ENCODE measurements at places on chromosomes 3 and 15.
A peak's percentile ranks its signal among the peaks of the same experiment; 100 is the strongest.

DNA sequence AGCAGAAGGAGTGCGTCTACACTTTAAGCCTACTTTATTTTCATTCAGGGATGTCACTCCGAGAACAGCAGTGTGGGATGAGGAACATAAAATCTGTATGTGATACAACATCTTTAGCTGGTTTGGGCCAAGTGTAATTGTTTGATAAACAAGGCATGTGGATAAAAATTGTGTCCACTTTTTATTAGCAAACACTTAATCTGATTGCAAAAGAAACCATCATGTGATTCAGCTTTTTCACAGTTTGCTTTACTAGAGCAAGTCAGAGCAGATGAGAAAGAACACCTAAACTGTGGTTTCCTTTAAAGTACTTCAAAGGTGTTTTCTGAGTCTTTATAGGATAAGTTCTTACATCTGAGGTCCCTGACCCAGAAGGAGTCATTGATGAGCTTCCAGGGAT is 237.9 kb downstream of the THSD4 start:
- DNase-seq: no peak

DNA sequence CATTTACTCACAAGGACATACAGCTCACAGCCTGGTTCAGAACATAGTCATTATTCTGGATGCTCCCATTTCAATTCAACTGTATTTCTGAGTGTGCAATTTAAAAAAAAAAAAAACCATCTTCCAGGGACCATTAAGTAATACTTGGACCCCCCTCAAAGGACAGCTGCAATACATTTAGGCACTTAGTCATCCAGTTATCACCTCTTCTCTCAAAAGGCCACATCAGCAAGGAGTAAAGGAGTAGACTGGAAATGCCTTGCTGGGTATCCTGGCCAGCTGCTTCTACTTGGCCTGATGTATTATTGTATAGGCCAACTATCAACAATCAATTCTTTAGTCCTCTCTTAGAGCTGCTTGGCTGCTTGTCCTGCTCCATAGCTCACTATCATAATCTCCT is 211.4 kb upstream of the SETMAR start:
- DNase-seq: no peak

DNA sequence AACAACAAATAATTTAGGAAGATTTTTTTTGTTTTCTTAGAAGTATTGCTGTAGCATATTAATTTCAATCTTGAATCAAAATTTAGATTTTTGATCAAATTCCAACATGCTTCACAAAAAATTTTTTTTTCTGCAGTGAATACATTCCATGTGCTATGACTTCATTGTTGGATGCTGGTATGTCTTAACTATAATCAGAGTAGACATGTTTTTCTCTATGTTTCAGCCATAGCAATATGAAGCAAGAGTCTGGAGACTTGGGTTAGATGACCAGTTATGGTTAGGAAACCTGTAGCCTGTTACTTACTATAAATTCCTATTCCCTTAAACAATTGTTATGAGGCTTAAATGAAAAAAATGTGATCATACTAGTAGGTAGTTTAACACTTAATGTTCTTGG is 176.1 kb upstream of the CHL1 start:
- no peak for DNase-seq

DNA sequence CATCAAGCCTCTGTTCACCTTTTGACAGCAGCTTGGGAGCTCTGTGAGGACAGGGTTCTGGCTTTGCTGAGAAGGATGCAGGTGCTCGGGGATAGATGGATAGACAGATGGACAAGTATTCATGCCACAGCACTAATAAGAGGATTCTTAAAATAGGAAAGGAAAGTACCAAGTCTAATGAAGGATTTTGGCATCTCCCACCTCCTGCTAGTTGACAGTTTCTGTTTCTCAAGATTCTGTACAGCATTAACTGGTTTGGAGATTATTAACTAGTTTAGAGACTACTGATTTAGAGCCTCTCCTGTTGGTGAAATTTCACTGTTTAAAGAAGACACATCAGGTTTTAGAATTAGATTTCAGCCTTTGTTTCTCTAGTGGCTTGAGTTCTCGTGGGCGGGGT is 152.3 kb downstream of the CACNA1D start:
- DNase-seq: no peak

GRCh38 chr3:168044049-168044448 is 51.7 kb downstream of the GOLIM4 start:
- no peak for DNase-seq

DNA sequence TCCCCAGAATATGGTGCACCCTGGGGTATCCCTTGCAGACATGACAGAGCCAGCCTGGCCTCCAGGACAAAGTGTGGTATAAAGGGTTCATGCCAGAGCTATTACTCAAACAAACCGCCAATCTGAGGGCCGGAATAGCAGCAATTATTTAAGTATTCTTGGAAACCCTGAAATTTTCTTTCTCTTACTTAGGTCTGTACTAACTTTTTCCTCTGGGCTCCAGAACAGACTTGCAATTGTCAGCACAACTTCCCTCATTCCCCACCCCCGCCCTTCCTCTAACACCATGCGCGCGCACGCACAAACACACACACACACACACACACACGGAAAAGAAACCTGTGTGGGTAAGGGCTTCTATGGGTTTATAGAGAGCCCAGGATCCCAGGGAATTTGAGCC is 56.3 kb downstream of the ISG20 start:
- no peak for DNase-seq

GRCh38 chr3:156602424-156602823 is 47.5 kb upstream of the SSR3 start:
- DNase-seq: no peak

DNA sequence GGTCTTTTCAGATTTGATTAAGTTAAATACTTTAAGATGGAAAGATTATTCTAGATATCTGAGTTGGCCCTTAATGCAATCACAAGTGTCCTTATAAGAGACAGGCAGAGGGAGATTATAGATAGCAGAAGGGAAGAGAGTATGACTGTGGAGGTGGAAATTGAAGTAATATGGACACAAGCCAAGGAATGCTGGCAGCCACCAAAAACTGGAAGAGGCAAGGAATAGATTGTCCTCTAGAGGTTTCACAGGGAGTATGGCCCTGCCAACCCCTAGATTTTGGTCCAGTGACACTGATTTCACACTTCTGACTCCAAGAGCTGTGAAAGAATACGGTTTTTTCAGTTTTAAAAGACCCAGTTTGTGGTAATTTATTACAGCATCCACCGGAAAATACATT is 1498.7 kb upstream of the CADM2 start:
- no peak for DNase-seq

- DNase-seq: no peak
Measured at GRCh38 chr15:73564255-73564654, 68.9 kb downstream of the NPTN start.

- DNase-seq: no peak
Measured at GRCh38 chr15:95653361-95653805, 677.1 kb upstream of the NR2F2 start.

GRCh38 chr15:95958382-95958781 is 372.1 kb upstream of the NR2F2 start:
- no peak for DNase-seq

DNA sequence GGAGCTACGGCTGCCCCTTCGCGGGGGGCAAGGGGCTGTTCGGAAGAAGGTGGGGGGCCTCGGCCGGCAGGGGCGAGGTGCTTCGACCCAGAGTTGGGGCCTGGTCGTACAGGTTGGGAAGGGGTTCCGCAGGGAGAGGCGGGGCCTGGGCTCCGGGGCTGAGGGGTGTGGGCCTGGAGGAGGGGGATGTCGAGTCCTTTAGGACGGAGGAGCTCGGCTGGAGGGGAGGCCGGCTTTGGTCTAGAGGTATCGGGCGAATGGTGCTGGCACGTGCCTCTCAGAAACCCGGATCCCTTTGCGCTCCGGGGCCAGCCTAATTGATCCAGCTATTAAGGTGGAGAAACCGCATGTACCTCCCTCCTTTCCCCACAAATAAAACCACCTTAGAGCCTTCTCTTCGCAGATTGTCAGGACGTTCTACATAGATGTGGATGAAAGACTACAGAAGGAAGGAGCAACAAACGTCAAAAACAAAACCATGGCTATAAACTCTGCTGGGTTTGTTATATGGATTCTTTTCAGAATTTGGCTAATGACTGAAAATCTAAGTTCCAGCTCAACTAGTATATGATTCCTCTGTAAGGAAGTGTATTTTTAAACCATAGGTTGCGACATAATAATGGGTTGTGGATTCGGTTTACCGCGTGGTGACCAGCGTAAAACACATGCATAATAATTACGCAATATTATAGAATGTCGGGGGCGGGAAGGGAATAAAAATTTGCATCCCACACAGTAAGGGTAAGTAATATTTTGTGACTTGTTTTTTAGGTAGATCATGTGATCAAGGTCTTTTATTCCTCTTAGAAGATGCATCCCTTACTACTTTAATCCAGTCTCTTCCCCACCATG is 644 bp upstream of the NGLY1 start:
- DNase-seq: no peak

DNA sequence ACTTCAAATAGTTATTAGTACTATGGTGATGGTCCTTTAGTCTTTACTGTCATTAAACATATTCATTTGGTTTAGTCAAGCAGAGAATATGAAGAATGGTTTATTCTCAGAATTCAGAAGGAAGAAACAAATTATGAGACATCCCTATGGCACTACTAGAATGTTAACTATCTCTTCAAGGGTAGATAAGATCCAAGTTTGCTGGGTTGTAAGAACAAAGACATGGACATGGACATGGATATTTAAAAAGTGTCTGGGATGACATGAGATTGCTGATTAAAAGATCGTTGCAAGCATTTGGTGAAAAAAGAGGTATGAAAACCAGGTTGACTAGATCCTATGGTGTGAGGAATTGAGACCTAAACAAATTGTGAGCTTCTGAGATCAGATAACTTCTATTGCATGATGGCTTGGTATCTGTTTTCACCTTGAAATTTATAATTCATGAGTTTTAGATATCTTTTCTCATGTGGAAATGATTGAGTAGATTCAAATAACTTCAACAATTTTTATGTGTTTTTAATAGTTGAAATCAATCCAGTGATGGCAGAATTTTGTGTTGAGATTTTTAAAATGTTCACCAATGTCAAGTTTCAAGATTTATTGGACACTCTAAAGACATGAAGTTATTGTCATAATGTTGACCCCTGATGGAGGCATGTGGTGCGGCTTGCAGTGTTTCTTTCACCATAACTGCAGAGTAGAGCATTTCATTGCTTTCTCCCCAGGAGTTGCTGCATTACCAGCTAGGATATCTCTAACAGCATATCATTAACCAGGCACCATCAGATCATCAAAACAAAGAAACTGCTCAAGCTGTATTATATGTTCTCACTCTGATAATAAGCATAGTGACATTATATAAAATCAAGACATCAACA is 72.6 kb downstream of the NAALADL2 start:
- DNase-seq: no peak

GRCh38 chr3:130048726-130049125 is 32.9 kb upstream of the ALG1L2 start:
- no peak for DNase-seq

DNA sequence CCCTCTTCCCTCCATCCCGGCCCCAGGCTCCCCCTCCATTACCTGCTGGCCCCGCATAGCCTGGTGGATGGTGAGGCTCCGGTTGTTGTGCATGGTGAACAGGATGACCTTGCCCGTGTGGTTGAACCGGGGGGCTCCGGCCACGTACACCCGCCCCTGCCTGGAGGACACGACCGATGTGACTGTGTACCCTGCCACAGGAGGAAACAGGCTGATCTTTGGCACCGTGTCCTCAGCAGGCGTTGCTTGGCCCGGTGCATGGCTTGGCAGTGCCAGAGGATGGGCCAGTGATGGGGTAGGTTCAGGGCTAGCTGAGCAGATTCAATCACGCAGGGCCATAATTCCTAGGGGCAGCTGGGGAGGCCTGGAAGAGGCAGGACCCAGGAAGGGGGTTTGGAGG is 58.1 kb downstream of the FEM1B start:
- no peak for DNase-seq

GRCh38 chr3:169246158-169246557 is 417.4 kb downstream of the MECOM start:
- no peak for DNase-seq

- DNase-seq: peak; percentile 73
Measured at GRCh38 chr3:20054549-20054987, 14.3 kb downstream of the KAT2B start.

GRCh38 chr15:33768670-33769190 is 199.6 kb upstream of the CHRM5 start:
- DNase-seq: no peak

DNA sequence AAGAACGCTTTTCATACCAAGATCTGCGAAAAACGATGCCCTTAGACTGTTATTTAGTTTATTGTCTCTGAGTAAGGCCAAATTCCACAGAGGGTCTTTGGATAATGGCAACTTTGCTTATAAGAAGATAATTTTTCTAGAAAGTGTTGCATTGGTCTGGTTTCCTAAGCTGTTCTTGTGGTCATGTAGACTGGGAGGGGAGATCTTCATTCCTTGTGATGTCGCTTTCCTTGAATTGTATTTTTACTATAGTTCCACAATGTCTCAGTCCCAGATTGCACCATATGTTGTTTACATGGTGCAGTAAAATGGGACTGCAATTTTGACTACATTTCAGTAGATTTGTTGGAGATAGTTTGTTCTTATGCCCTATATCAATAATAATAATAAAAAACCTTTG is 28.8 kb upstream of the ST3GAL6 start:
- DNase-seq: no peak

GRCh38 chr3:168424059-168424734 is 328.5 kb upstream of the GOLIM4 start:
- DNase-seq: no peak

DNA sequence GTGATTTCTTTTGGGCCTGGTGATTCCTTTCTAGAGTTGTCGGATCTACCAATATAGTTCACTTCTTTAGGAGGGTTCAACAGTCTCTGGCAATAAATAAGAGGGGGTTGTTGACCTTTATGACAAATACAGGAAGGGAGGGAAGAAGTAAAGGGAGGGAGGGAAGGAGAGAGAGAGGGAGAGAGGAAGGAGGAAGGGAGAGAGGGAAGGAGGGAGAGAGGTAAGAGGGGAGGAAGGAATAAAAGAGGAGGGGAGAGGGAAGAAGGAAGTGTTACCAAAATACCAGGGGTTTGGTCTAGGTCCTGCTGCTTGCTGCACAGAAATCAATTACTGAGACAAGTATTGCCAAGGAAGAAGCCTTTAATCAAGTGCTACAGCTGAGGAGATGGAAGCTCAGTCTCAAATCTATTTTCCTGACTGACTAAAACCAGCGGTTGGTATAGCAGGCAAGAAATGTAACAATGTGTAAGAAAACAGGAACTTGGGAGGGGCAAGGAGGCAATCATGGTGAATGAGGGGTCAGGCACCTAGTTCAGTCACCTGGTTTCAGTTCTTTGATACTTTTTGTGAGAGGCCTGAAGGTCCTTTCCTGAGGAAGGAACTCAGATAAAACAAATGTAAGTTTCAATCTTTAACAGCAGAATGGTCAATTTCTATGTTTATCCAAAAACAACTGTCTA is 14.1 kb upstream of the TMEM40 start:
- DNase-seq: no peak
